Suppressor macrophage treated with lipopolysaccharide for 4 hours (primary cell): ENCODE measurements at places on chromosomes 2 and 18.

- DNase-seq, result no peak
These were observed 626.7 kb downstream of the LRRTM4 start for GRCh38 chr2:76895469-76895868.

GRCh38 chr18:8197499-8197898 is 411.7 kb upstream of the RAB12 start:
- no peak for DNase-seq

DNA sequence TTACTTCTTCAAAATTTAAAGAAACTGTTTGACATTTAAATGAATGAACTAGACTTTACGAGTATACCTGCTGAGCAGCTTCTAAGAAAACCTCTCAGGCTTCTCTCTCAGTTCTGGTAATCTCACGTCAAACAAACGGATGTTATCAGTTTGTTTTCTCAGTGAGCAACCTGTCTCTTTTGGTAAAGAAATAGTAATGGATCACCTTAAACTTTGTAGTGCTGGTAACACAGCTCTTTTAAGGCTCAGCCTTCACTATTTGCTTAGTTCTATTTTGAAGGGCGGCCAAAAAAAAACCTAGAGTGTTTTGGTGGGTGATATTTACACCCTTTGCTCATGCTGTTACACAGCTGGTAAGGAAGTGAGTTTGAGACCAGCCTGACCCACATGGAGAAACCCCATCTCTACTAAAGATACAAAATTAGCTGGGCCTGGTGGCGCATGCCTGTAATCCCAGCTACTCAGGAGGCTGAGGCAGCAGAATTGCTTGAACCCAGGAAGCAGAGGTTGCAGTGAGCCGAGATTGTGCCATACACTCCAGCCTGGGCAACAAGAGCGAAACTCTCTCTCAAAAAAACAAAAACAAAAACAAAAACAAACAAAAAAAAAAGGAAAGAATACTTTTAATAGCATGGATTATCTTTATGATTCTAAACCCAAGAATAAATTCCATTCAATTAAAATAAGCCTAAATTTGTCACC is 15.9 kb downstream of the FN1 start:
- DNase-seq, result no peak

GRCh38 chr2:179555691-179556283 is 291.2 kb upstream of the SESTD1 start:
- DNase-seq, result no peak

GRCh38 chr2:43136876-43137275 is 89.5 kb downstream of the ZFP36L2 start:
- no peak for DNase-seq

- DNase-seq, result peak; percentile 59
These were observed 47.4 kb upstream of the SLC1A4 start for GRCh38 chr2:64941801-64942200.

DNA sequence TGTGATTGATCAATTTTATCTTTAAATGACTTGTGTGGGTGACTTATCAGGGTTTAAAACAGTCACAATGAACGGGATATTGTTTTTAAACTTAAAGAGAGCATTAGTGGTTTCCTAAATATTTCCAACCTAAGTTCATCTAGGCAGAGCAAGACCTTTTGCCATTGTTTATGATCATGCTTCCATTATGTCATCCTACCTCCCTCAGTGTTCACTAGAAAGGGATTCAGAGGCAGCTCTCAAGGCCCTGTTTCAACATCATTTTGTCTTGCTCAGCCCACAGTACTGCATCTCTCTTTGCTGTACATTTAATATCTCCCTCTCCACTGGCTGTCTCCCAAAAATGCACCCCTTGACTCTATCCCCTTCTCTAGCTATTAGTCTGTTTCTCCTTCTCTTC is 21.5 kb upstream of the PELI1 start:
- peak; percentile 62 for DNase-seq

- DNase-seq, result peak; percentile 37
These were observed 15.2 kb downstream of the GNLY start for GRCh38 chr2:85709401-85709811.

DNA sequence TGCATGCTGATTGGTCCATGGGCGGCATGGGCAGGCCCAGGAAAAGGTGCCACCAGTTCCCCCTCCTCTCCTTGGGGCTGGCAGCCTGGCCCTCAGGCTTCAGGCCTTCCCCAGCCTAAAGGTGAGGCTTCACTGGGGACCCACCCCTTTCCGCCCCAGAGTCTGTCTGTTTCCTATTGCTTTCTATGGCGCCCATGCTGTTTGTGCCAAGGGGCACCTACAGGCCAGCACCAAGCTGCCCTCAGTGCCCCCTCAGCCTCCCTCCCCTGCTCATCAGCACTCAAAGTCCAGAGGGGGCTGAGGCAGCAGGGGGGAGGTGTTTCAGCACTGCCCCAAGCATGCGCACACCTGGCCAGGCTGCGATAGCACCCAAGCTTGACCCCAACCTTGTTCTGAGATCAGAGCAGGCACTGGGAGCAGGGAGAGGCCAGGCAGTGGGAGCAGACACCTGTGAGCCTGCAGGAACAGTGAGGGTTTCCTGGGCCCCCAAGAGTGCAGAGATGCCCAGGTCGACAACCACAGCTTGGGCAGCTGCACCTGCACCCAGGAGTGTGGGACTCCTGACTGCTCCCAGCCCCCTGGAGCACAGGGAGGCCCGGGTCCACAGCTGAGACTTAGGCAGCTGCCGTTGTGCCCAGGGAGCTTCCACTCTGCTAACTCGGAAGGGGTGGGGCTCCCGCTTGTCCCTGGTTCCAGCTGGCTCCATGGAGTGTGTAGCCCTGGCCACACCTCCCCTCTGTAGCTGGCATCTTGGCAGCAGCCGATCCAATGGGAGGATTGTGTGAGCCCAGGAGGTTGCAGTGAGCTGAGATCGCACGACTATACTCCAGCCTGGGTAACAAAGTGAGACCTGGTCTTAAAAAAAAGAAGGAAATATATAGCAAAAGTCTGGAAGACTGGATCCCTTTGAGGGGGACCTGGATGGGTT is 69.1 kb downstream of the NCAPH start:
- DNase-seq, result no peak

DNA sequence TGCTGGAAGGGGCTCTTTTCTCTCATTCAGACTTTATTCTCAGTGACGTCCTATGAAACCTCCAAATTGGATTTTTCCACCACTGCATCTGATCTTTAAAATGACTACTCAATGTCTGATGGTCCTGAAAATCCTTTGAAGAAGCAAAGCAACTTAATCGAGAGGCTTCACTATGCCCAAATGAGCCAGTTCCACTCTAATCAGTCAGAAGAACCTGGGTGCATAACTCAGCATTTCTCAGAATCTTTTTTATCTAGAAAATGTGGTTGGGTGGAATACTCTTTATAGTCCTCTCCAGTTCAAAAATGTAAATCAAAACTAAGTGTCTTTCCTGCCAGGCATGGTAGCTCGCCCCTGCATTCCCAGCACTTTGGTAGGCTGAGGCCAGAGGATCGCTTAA is 60.7 kb downstream of the PRELID3A start:
- DNase-seq, result no peak

DNA sequence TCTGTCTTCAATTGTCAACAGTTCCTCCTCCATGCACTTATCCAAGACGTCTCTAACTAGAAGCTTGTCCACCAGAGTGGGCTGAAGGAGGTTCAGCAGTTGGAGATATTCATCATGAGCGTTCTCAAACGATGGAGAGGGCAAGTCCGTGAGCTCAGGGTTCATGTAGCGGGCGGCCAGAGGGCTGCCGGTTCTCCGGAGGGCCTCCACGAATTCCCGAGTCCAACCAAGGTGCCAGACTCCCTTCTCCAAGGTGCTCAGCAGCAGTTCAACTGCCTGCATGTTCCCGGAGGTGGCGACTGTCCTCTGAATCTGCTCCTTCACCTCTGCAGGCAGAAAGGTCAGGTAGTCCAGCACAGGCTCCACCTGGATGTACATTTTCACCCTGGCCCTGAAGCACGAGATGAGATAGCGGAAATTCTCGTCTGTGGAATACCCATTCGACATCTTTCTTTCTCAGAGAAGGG is 590 bp downstream of the IFIH1 start:
- peak; percentile 53 for DNase-seq

- no peak for DNase-seq
These were observed 25.3 kb upstream of the RPL31 start for GRCh38 chr2:100976645-100977391.
